ENCODE measurements at places on chromosomes 4 and X.

- no peaks in the 10 kb centered on the region for H3K36me3 ChIP-seq
- H3K4me1 ChIP-seq: peaks cover 6% of the 10 kb centered on the region
- H3K27ac ChIP-seq: no peak overlapping the region
- H3K27me3 ChIP-seq: no peaks in the 10 kb centered on the region
- no peak for DNase-seq
- H3K4me3 ChIP-seq: no peak overlapping the region
These were observed 19.0 kb downstream of the SMS start for GRCh38 chrX:21959362-21960051.

- no peaks in the 10 kb centered on the region for H3K36me3 ChIP-seq
- H3K27ac ChIP-seq: no peak overlapping the region
- DNase-seq: no peak
These were observed 108.7 kb upstream of the ATP6AP2 start for GRCh38 chrX:40471965-40472648.

- no peaks in the 10 kb centered on the region for H3K27me3 ChIP-seq
- peaks cover 14% of the 10 kb centered on the region for H3K4me1 ChIP-seq
- no peaks in the 10 kb centered on the region for H3K36me3 ChIP-seq
- DNase-seq: no peak
- peak overlapping the region; percentile 90 for H3K27ac ChIP-seq
These were observed 764 bp downstream of the TRAPPC11 start for GRCh38 chr4:183659872-183660242.

DNA sequence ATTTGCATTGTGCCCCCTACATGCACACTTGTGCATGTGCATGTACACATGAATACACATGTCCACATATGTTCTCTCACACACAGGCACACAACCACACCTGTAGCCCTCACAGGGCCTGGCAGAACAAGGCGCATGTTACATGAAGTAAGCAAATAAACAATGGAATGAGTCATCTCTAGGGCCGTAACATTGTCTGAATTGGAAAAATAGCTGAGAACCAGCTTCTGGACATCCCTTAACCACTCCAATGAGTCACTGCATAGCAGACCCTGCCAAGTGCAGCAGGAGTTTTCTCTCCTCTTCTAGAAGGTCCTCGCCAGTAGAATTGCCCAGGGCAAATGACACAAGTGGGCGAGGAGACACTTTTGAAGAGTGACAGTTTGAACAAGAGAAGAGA is 66.1 kb downstream of the MAGEA10 start:
- H3K4me1 ChIP-seq: no peaks in the 10 kb centered on the region
- no peaks in the 10 kb centered on the region for H3K36me3 ChIP-seq
- H3K4me3 ChIP-seq: no peak overlapping the region

DNA sequence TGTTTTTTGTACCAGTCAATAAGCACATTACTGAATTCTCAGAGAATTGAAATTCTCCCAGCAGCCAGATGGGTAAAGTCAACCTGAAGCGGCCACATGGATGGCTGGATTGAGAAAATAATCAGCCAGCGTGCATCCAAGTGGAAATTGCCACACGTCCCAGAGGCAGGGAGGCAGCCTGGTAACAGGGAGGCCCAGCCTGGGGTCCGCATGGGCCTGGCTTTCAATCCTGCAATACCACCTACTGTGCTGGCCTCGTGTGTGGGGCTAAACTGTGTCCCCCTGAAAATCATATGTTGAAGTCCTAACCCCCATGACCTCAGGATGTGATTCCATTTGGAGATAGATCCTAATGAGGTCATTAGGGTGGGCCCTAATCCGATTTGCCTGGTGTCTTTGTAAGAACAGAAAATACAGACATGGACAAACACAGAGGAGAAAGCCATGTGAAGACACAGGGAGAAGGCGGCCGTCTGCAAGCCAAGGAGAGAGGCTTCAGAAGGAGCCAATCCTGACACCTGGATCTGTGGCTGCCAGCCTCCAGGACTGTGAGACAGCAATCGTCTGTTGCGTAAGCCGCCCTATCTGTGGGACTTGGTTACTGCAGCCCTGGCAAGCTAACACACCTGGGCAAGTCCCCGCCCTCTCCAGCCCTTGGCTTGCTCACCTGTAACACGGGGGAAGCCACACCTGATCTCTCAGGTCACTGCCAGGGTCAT is 90.3 kb downstream of the JAKMIP1 start:
- no peaks in the 10 kb centered on the region for H3K4me1 ChIP-seq
- DNase-seq: no peak
- H3K36me3 ChIP-seq: no peaks in the 10 kb centered on the region

GRCh38 chrX:13786048-13786447 is 30.8 kb downstream of the GPM6B start:
- H3K4me1 ChIP-seq: peaks cover under 1% of the 10 kb centered on the region
- no peak overlapping the region for H3K4me3 ChIP-seq

- H3K36me3 ChIP-seq: no peaks in the 10 kb centered on the region
- DNase-seq: no peak
- peaks cover 4% of the 10 kb centered on the region for H3K4me1 ChIP-seq
- peak overlapping the region; percentile 78 for H3K27ac ChIP-seq
- no peaks in the 10 kb centered on the region for H3K27me3 ChIP-seq
These were observed 235.4 kb downstream of the OR13H1 start for GRCh38 chrX:131779306-131779705.

All from ascending aorta (tissue), 2 donors.